ENCODE measurements at places on chromosomes 4 and X.

DNA sequence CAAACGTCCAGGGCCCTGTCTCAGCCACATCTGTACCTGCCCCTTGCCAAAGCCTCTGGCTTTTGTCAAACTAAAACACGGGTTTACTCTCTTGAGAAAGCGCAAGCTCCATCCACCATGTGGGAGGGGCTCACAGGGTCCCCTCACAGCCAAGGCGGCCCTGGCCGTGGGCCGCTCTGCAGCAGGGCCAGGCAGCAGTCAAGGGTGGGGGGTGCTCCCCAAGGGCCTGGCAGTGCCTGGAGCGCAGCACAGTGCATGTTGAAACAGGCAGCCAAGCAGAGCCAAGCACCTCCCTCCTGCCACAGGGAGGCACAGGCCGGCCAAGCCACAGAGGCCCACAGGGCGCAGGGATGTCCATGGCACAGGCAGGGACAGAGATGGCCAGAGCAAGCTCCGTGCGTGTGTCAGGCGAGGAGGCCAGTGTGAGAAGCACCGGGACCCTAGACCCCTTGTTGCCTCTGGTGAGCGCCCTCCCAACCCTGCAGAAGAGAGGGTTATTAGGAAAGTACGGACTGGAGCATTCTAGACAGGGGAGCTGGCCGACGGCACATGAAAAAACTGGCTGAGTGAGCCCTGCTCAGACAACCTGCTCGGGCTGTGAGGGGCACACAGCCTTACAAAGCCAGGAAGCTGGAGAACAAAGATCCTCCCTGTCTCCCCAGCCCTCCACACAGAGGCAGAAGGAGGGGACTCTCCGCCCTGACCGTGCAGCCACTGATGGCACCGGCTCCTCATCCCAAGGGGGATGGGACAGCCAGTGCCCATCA lies 39.0 kb downstream of the FAM53A start:
- no peak for DNase-seq

DNA sequence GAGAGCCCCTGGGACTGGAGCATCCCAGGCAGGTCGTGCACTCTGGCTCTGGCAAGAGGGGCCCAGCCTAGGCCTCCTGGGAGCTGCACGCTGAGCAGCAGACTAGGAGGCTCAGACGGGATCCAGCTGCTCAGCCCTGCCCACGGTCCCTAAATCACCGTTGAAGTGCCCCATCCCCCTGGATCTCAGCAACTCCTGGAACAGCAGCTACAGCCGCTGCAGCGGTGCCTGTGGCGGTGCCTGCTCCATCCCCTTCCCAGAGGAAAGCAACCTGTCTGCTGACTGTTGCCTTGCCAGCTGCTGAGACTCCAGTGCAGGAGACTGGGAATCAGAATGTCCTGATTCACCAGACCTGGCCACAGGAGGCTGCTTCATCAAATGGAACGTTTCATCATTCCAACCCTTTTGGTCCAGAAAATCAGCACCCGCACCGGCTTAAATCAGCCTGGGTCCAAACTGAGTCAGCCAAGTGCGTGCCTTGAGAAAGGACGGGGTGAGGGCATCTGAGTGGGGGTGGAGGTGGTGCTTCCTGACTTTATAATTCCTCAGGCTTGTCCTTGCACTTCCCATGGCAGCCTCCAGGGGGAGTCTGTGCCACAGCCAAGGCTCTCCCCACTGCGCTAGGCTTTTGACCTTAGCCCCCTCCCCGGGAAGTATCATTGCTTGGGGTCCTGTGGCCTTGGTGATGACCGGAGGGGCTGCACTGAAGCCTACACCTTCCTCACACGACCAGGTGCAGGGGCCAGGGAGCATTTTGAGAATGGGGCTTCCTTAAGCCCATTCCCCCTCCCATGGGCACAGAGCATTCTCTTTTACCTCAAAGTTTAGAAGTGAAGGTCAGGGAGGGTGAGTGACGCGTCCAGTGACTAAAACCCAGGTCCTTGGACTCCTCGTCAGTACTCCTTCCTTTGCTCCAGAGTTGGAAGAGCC lies 6.5 kb downstream of the ZNF185 start:
- DNase-seq: peak; percentile 30

GRCh38 chr4:158371158-158371557 lies 150.5 kb upstream of the RXFP1 start:
- no peak for DNase-seq

DNA sequence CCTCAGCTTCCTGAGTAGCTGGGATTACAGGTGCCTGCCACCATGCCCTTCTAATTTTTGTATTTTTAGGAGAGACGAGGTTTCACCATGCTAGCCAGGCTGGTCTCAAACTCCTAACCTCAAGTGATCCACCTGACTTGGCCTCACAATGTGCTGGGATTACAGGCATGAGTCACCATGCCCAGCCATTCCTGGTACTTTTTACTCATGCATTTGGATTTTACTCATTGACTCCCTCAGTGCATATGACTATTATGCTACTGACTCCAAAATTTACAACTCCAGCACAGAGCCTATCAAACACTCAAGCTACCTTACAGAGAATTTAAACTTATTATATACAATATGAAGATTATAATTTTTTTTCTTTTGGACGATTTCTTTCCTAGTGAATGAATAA lies 199.9 kb downstream of the CXXC4 start:
- DNase-seq: no peak

DNA sequence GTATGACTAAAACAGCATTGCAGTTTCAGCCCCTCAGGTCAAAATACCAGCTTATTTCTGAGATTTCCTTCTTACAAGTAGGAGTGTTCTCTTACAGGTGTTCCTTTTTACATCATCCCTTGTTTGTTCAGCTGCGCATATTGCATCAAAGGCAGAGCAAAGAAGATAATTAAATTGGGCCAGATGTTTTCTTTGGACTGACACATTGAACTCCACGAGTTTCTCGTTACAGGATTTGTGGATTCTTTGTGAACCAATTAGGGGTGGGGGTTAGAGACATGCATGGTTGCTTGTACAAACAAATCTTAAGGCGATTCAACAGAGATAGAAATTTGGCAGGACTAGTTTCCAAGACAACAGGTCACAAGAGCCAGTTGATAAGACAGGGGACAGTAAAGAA lies 95.7 kb downstream of the SPANXN4 start:
- DNase-seq: no peak
